ENCODE measurements at places on chromosomes 12 and 14.

DNA sequence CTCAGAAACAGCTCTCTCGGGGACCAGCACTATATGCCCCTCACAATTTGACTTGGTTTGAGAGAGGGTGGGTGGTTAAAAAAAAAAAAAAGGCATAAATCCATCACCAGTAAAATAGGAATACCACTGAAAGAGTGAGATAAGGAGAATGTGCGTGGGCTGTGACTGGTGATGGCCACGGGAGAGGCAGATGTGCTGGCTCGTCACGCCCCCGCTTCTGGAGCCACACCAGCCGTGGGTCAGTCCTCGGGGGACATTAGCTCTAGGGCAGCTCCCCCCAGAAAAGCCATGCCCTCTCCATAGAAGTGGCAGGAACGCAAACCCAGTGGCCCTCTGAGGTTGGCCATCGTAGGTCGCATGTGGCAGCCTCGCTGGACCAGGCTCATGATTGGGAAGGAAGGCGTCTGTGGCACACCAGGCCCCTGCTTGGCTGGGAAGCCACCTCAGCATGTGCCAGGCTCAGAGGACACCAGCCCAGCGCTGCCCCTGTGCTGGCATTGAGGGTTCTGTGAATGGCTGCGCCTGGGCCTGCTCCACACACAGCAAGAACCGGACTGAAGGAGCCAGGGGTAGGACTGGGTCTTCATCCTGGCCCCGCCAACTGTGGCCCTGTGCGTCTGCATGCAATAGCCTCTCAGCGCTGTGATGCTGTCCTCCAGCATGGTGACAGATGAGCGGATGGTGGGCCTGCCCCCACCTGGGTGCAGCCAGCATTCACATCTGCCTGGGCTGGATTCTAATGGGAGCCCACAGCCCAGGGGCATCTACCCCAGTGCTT, 110.5 kb downstream of the PIWIL1 start:
- no peak for DNase-seq

DNA sequence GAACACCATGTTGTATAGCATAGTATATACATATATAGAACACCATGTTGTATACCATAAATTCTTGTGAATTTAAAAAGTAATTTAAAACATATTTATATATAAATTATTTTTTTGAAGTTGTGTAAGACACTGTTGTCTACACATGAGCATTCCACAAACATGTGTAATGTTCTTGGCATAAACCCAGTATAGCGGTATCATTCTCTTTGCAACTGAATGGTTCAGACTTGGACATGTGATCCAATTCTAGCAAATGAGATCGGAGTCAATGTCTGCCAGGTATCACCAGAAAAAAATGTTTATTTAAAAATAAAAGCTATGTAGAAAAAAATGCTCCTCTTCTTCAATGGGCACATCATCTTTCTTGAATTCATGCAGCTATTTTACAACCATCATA, 33.9 kb downstream of the CEP290 start:
- DNase-seq, result no peak

GRCh38 chr14:98210045-98210672, 1061.8 kb downstream of the BCL11B start:
- DNase-seq, result no peak

DNA sequence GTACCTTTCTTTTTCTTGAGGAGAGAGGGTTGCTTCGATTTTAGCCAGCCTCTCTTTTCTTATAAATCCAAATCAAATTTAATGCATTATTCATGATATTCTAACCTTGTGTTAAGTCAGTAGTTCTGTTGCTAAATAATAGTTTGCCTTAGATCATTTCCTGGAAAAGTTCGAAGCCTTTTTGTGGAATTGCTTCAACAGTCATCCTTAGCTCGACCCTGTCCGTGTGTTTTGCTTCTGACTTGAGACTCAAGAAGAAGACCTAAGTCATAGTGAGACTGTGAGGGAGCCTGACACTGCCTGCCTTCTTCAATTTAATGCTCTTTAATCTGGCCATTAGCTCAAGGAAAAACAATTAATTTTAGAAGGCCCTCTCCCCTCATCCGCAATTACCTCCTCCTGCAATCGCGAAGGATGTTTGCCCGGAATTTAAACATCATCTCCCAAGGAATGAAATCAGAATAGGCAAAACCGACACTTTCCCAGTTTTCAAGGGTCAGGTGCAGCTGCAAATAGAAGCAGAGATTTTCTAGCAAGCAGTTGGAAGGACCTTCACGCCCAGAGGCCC, 453 bp upstream of the SLC4A8 start:
- DNase-seq, result no peak

DNA sequence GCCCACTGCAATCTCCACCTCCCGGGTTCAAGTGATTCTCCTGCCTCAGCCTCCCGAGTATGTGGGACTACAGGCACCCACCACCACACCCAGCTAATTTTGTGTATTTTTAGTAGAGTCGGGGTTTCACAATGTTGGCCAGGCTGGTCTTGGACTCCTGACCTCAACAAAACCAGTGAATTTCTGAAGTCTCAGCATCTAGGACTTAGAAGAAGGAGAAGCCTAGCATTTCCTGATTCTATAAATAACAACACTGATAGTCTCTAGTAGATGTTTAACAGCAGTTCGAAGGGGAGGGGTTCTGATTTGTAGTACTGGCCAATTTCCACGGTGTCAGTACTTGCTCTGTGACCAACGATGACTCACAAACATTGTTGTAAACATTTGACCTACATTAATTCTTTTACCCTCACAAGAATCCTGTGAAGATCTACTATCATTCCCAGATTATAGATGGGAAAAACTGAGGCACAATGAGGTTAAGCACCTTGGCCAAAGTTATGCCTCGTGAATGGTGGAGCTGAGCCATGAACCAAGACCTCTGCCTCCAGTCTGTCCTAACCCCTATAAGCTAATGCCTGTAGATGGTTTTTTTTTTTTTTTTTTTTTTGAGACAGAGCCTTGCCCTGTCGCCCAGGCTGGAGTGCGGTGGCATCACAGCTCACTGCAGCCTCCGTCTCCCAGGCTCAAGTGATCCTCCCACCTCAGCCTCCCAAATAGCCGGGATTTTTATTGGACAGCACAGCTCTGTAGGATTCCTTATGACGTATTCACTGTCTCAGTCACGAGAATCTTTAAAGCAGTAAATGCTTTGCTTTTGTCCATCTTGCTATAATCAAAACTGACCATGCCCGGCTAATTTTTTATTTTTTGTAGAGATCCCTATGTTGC, 5.2 kb downstream of the P2RX4 start:
- peak; percentile 90 for DNase-seq

GRCh38 chr14:94157197-94157596, 16.9 kb upstream of the PPP4R4 start:
- DNase-seq, result no peak

GRCh38 chr14:74905595-74906142, 17.4 kb downstream of the RPS6KL1 start:
- DNase-seq, result no peak

DNA sequence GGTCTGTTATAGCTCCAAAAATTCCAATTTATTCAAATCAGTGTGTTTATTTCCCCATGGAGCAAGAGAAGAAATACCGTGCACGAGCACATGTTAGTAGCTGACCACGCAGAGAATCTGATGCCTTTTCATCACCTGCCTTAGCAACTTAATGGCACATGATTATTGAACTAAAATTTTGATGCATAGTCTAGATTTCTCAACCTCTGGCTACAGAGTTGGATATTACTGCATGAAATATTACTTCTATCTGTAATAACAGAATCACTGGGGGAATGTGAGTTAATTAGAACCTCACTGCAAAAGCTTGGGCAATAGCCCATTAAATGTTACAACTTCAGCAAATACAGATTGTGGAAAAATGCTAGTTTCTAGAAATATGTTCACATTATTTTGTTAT, 335.8 kb downstream of the FLRT2 start:
- no peak for DNase-seq

DNA sequence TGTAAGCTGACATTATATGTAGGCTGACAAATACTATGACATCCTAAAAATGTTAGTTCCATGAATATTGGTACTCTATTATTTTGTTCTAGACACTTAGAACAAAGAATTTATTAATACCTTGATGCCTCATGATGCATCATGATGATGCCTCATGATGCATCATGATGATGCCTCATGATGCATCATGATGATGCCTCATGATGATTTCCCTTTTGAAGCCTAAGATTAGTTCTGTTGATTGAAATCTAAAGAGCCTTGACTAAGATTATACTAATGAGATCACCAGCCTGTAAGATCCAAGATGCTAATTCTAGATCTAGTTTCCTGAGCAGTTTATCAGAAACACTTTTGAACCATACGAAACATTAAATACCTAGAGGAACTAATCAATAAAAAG, 4.6 kb upstream of the CEP128 start:
- DNase-seq, result no peak

- no peak for DNase-seq
These were observed 50.1 kb downstream of the GALNT9 start for GRCh38 chr12:132279184-132279889.

DNA sequence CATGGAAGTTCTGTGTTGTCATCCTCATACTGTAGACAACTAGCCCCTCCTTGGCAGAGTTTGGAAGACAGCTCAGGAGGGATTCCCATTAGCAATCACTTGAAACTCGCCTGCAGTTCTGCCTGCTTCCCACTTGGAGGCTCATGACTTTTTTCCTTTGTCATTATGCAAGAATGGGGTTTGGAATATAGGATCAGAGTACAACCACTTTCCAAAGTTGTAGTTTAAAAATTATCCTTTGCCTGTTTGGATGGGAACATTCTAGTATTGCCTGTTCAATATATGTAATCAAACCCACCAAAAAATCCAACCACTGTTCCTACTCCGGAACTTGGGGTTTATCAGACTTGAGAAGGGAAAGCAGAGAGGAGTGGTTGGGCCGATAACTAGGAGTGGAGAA, 2.1 kb upstream of the GPD1 start:
- DNase-seq, result no peak

GRCh38 chr14:79638672-79639266, 572.5 kb downstream of the DIO2 start:
- no peak for DNase-seq

GRCh38 chr12:2322554-2323120, 269.9 kb downstream of the CACNA1C start:
- DNase-seq, result no peak

DNA sequence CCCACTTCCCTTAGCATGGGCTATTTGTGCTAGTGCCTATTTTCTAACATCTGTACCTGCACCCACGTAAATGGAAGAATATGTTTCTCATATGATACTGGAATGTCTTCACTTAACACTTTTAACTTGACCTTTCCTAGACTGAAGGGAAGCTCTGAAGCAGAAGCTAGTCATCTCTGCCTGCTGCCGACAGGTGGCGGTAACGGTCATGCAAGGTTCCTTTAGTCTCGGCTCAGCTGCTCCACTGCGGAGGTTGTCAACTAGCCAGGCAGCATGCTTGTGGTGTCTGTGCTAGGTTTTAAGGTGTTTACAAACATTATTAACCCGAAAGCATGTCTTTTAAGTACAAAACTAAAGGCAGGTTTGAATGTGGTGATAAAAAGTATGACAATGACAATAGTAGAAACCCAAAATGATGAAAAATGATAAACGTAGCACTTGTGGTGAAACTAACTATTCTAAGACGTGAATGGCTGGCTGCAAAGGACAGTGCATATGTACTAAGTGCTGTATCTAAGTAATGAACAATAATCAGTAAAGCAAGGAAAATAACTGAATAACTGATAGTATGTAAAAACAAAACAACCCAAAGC, 117.2 kb downstream of the GRIN2B start:
- DNase-seq, result peak; percentile 50

DNA sequence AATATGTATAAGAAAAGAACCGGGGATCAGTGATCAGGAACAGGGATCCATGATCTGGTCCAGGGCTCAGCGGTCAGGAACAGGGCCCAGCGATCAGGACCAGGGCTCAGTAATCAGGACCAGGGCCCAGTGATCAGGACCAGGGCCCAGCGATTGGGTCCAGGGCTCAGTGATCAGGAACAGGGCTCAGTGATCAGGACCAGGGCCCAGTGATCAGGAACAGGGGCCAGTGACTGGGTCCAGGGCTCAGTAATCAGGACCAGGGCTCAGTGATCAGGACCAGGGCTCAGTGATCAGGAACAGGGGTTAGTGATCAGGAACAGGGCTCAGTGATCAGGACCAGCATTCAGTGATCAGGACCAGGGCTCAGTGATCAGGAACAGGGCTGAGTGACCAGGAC, 56.3 kb downstream of the TMEM121 start:
- DNase-seq, result no peak

- DNase-seq, result no peak
These were observed 149.8 kb downstream of the TGFB3 start for GRCh38 chr14:75831952-75832351.

- DNase-seq, result no peak
These were observed 273.4 kb downstream of the BMP4 start for GRCh38 chr14:53683229-53683628.

DNA sequence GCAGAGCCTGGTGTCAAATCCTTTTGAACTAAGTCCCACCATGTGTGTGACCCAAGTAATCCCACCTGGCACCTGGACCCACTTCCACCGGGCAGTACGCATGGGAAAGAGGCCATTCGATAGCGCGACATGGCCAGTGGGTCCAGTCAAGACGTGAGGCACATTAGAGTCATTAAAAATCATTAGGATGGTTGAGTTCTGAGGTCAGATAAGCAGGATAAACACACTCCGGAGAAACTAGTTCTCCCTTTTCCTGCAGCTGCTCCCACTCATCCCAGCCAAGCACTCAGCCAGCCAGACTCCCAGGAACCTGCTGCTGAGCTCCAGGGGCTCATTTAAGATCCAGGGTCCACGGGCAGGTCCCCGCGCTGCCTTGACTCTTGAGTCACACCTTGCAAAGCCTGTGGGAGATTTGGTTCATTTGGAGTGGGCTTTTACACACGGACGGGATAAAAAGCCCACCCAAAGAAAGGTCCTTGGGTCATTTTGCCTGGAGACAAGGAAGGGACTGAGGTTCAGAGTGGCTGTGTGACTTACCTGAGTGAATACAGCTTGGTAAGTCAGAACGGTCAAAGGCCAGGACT, 313.9 kb downstream of the BCL11B start:
- DNase-seq, result no peak

GRCh38 chr12:24389394-24389793, 439.9 kb upstream of the SOX5 start:
- no peak for DNase-seq

- DNase-seq, result no peak
These were observed 393 bp downstream of the ORMDL2 start for GRCh38 chr12:55818140-55818728.

DNA sequence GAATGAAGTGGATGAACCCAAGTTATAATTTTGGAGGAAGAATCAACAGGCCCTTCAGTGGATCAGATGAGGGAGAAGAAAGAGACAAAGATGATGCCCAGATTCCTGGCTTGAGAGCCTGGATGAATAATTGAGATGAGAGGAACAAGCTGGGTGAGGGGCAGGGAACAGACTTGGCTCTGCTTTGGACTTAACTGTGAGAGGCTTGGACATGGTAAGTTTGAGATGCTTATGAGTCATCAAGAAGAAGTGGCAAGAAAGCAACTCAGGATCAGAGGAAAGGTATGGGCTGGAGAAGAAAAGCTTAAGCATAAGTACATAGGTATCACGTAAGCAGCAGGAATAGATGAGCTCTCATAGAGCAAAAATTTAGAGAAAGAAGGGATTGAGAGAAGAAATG, 55.3 kb downstream of the FIGNL2 start:
- DNase-seq, result no peak

DNA sequence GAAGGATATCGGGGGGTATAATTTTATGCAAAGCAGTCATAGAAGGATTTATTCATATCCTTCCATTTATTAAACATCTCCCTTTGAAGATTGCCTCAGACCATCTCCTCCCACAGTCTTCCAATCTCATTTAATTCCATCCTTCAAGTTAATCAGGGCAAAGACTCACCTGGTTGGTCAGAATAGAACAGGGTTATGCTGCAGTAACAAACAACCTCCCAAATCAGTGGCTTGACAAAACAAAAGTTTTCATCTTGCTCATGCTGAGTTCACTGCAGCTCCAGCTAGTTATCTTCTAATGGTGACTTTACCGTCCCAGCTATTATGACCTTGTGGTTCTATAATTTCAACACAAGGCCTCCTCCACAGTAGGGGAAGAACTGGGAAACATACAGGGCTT, 48.8 kb upstream of the MTERF2 start:
- no peak for DNase-seq
